ENCODE measurements at places on chromosomes 11 and 22.

DNA sequence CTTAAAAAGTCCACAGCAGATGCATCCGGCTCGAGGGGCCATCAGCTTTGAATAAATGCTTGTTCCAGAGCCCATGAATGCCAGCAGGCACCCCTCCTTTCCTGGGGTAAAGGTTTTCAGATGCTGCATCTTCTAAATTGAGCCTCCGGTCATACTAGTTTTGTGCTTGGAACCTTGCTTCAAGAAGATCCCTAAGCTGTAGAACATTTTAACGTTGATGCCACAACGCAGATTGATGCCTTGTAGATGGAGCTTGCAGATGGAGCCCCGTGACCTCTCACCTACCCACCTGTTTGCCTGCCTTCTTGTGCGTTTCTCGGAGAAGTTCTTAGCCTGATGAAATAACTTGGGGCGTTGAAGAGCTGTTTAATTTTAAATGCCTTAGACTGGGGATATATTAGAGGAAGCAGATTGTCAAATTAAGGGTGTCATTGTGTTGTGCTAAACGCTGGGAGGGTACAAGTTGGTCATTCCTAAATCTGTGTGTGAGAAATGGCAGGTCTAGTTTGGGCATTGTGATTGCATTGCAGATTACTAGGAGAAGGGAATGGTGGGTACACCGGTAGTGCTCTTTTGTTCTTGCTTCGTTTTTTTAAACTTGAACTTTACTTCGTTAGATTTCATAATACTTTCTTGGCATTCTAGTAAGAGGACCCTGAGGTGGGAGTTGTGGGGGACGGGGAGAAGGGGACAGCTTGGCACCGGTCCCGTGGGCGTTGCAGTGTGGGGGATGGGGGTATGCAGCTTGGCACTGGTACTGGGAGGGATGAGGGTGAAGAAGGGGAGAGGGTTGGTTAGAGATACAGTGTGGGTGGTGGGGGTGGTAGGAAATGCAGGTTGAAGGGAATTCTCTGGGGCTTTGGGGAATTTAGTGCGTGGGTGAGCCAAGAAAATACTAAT lies 1.9 kb downstream of the NEAT1 start:
- no peak for DNase-seq

DNA sequence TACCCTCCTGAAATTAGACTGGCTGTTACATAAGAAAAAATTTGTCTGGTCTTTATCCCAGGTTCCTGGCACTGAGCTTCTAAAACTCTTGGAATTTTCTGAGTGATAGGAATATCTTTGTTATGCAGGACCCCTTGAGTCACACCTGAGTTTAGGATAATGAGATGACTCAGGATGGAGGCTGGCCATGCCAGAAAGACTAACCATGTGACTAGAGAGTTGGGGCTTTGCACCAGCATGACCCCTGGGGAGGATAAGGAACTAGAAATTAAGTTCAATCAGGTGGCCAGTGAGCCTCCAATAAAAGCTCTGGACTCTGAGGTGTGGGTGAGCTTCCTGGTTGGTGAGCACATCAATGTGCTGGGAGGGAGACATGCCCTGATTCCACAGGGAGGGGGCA lies 88.1 kb downstream of the XRRA1 start:
- DNase-seq, result no peak

DNA sequence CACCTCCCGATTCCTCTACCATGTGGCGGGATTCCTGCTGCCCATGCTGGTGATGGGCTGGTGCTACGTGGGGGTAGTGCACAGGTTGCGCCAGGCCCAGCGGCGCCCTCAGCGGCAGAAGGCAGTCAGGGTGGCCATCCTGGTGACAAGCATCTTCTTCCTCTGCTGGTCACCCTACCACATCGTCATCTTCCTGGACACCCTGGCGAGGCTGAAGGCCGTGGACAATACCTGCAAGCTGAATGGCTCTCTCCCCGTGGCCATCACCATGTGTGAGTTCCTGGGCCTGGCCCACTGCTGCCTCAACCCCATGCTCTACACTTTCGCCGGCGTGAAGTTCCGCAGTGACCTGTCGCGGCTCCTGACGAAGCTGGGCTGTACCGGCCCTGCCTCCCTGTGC lies 10.5 kb downstream of the CXCR5 start:
- no peak for DNase-seq

DNA sequence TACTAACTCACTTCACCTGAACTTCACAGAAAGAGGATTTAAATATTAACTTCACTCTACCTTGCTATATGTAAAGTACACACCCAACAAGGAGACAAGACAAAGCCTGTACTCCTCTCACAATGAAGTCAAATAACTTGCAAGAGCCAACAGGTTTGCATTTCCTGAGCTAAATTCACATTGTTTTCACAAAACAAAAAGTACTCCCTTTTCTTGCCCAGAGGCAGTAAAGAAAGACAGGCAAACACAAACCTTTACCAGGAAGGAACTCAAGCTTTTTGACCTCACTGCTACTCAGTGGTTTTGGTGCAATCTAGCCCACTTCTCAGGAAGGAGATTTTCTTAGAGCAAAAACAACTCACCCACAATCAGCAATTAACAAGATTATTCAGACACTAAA lies 15.7 kb downstream of the USP28 start:
- DNase-seq, result no peak

GRCh38 chr22:32407312-32407711 lies 4.7 kb downstream of the RTCB start:
- no peak for DNase-seq

DNA sequence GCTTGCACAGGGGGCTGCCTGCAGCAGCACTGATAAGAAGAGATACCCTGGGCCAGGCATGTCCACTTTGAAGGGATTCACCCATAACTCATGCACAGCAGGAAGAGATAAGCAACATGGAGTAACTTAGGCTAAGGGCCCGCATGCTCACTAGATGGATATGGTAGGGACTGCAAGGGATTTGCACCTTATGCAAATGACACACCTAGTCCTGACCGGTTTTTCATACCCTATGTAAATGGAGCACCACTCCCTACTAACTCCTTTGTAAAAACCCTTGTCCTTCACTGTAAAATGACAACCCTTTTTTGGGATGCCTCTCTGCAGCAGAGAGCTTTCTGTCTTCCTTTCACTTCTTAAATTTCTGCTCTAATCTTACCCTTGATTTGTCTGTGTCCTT lies 658.9 kb upstream of the CCDC179 start:
- no peak for DNase-seq

DNA sequence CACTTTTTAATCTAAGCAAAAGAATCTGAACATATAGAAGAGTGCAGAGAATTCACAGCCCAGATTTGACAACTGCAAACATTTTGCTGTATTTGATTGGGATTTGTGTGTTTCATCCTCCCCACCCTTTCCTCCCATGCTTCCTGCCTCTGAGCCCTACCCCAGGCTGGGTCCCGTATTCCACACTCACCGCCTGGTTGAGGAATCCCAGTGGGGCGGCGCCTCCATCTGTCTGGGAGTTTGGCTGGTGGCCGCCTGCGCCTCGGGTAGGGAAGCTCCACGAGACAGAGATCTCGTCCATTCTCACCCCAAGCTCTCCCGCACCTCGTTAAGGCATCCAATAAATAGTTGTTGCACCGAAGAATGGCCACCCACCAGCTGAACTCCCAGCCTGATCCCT lies 105.9 kb upstream of the SLC22A12 start:
- no peak for DNase-seq

GRCh38 chr11:933142-933851 lies 7.6 kb downstream of the AP2A2 start:
- DNase-seq, result no peak

DNA sequence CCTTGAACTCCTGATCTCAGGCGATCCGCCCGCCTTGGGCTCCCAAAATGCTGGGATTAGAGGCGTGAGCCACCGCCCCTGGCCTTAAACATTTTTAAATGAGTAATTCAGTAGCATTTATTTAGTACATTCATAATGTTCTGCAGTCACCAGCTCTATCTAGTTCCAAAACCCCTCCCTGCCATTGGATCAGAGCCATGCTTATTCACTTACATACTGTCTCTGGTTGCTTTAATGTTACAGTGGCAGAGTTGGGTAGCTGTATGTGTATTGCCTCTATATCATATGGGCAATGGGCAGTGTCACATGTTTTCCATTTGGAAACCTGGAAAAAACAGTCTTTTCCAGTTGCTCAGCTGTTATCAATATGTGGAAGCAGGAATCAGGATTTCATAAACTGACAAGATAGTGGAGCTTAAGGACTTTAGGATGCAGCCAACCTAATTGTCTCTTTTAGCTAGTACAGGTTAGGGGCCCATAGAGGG lies 10.5 kb downstream of the COA4 start:
- DNase-seq, result no peak
